ENCODE measurements at places on chromosomes 5 and 9. TPM values are rescaled to one million over a fixed set of nuclear protein-coding genes. Genes with fewer than 3 reads are reported as not detected.

ORM2 gene
- not detected for polyA plus RNA-seq

GARIN3 gene
- polyA plus RNA-seq = not detected

CCNI2 gene
- 3.8 TPM for polyA plus RNA-seq

FOXD4L4 gene
- polyA plus RNA-seq = not detected

ZNF462 gene
- 1.8 TPM for polyA plus RNA-seq

ECSCR gene
- polyA plus RNA-seq = 31.9 TPM

SVEP1 gene
- polyA plus RNA-seq = 1.1 TPM

HAVCR2 gene
- 17.5 TPM for polyA plus RNA-seq

SNX24 gene
- 27.0 TPM for polyA plus RNA-seq

RGS14 gene
- 56.3 TPM for polyA plus RNA-seq

CD72 gene
- polyA plus RNA-seq = 2.3 TPM

PLK2 gene
- polyA plus RNA-seq = 8.4 TPM

ENHO gene
- 2.7 TPM for polyA plus RNA-seq

NUTM2G gene
- not detected for polyA plus RNA-seq

PCDH12 gene
- polyA plus RNA-seq = 7.4 TPM

ROPN1L gene
- polyA plus RNA-seq = 1.4 TPM

SSBP2 gene
- 17.0 TPM for polyA plus RNA-seq

C5orf63 gene
- 5.8 TPM for polyA plus RNA-seq

PCDHGA10 gene
- 0.47 TPM for polyA plus RNA-seq

ITGA2 gene
- polyA plus RNA-seq = 4.9 TPM

SYK gene
- 13.3 TPM for polyA plus RNA-seq

TMC1 gene
- polyA plus RNA-seq = 1.2 TPM

CDHR2 gene
- 8.0 TPM for polyA plus RNA-seq

DOCK2 gene
- polyA plus RNA-seq = 1.0 TPM

CDH6 gene
- polyA plus RNA-seq = 21.8 TPM

ZNF300 gene
- 4.0 TPM for polyA plus RNA-seq

ADAMTSL1 gene
- 3.0 TPM for polyA plus RNA-seq

FUT7 gene
- polyA plus RNA-seq = not detected

LRRC70 gene
- 4.9 TPM for polyA plus RNA-seq

PFN3 gene
- polyA plus RNA-seq = not detected

LIX1 gene
- polyA plus RNA-seq = 0.65 TPM

SPAAR gene
- 3.2 TPM for polyA plus RNA-seq

GABRA1 gene
- polyA plus RNA-seq = not detected

MLANA gene
- polyA plus RNA-seq = not detected

ACTBL2 gene
- polyA plus RNA-seq = not detected

BHMT2 gene
- polyA plus RNA-seq = 230 TPM

DMRT3 gene
- polyA plus RNA-seq = not detected

SLC38A9 gene
- polyA plus RNA-seq = 5.8 TPM

LHX3 gene
- polyA plus RNA-seq = not detected

OMD gene
- polyA plus RNA-seq = 0.52 TPM

MYMK gene
- not detected for polyA plus RNA-seq
